ENCODE measurements at places on chromosomes 1 and 21.

GRCh38 chr1:208172423-208173145, 71.6 kb downstream of the PLXNA2 start:
- no peak for DNase-seq

- DNase-seq, result no peak
These were observed 31.3 kb upstream of the GUCA2A start for GRCh38 chr1:42195841-42196240.

- DNase-seq, result no peak
These were observed 311.8 kb upstream of the B3GALT2 start for GRCh38 chr1:193498088-193498655.

DNA sequence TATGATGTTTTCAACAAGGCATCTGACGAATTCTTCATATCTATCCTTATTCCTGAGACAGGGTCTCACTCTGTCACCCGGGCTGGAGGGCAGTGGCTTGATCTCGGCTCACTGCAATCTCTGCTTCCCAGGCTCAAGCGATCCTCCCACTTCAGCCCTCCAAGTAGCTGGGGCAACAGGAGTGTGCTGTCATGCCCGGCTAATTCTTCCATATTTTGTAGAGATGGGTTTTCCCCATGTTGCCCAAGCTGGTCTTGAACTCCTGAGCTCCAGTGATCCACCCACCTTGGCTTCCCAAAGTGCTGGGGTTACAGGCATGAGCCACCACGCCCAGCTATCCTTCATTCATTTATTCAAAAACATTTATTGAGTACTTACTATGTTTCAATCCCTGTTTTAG, 8.0 kb downstream of the YY1AP1 start:
- no peak for DNase-seq

- DNase-seq, result no peak
These were observed 1041.8 kb downstream of the PLA2G4A start for GRCh38 chr1:187870552-187870951.

DNA sequence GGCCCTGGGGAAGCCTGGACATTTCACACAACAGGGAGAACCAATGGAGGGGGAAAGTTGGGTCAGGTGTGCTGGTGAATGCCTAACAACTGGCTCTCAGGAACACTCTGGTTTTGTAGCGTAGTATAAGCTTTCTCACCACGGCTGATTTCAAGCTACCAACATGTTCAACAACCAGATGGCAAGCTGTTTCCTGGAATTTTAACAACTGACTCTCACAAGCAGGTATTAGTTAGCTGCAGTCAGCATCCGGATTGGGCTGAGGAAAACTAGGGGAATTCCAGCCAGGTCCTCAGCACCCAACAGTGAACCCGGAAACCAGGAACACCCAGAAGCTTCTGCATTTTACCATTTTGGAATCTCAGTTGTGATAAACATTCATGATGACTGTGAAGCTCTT, 162.3 kb upstream of the CAMK1G start:
- no peak for DNase-seq

Data from frontal cortex (tissue), 4 donors.